ENCODE measurements at places on chromosomes 7 and 10.

DNA sequence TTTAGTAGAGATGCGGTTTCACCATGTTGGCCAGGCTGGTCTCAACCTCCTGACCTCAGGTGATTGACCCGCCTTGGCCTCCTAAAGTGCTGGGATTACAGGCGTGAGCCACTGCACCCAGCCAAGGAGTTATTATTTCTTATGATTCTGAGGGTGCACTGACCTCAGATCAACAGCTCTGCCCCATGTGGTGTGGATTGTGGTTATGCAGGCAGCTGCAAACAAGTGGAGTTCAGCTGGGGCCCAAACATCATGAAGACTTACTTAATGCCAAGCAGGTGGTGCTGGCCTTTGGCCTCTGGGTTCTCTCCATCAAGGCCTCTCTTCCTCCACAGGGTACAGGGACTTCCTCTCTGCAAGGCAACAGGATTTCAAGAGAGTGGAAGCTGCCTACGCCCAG, 45.1 kb upstream of the OPTN start:
- DNase-seq: no peak

DNA sequence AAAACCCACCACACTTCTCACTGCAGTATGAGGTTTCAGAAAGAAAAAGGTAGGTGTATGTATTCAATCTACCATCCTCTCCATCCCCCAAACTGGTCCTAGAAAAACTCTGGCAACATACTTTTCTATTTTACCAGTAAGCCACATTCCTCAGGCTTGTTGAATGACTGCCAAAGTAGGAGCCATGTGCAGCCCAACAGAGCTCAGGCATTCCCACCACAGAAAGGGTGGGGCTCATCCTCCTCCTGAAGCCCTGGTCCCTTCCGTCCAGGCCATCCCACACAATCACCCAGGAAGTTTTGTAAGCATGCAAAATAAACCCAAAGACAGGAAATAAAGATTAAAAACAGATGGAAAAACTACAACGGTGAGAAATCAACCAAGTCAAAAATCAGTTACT, 57.2 kb downstream of the MAD1L1 start:
- DNase-seq: no peak

GRCh38 chr7:70416986-70417655, 714.8 kb upstream of the GALNT17 start:
- no peak for DNase-seq

GRCh38 chr10:75838486-75838885, 407.1 kb downstream of the LRMDA start:
- no peak for DNase-seq

DNA sequence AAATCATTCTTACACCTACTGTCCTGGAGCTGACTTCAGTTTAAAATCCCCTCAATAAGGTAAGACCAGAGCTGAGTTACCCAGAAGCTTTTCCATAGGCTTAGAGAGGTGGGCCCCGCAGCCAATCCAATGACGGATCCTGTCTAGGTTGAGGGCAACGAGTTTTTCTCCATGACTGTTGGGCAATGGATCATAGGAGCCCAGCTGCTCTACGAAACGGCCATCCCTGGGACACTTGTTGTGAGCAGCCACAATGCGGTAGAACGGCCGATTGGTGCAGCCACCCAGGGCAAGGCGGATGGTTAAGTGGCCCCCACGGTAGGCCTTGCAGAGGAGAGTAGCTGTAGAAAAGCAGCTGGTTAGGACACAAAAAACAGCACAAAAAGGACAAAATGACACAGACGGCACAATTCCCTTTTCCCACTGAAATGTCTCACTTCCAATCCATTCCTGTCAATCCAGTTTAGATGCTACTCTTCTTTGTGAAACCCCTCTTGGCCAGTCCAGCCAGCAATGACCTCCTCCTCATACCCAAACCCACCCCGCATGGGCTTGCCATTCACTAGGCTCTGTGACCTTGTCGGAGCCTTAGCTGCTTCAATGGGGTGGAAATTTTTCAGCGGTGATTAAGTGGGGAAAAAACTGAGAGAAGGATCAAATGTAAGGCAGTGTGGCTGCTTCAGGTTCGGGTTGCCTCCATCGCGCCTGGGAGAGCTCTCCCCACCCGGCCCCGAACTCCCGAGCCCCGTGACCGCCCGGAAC, 580 bp downstream of the MRPS16 start:
- DNase-seq: peak; percentile 49

All from erythroblast (primary cell).